ENCODE measurements at places on chromosomes 13 and 19.

- no peak for DNase-seq
Observed at GRCh38 chr13:109172136-109172535, 542.7 kb downstream of the MYO16 start.

- no peak for DNase-seq
Observed at GRCh38 chr13:20519875-20520274, 5.8 kb downstream of the CRYL1 start.

DNA sequence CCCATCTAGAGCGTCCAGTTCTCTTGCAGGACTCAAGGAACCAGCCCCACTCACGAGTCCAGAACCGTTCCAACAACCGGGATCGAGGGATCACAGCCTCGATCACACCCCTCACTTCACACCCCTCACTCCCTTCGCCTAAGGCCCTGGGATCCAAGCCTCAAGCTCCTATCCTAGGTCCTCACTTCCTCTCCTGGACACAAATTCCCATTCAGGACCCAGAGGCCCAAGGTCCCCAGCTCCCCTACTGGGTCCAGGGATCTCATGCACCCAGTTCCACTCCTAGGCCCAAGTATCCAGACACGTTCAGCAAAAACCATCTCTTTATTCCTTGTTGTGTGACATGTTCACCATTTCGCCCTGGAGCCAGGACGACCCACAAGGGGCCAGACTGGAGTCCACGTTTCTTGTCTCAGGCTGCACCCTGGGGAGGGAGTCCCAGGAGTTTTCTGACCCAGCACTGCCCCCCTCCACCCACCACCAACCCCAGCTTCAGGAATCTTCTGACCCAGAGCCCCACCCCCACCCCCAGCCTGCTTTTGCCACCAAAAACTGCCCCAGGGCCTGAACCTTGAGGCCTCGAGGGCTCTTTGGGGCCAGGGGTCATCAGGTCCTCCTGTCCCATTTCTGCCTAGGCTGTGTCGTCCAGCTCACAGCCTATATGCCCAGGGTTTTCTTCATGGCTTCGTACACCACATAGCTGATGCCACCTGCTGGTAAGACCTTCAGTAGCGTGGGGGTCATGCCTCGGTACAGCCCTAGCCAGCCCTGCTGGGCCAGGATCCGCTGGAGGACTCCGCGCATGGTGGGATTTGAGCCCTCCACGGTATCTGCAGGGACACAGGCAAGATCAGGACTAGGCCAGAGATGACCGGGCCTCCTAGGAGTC, 1.4 kb upstream of the KHSRP start:
- no peak for DNase-seq

DNA sequence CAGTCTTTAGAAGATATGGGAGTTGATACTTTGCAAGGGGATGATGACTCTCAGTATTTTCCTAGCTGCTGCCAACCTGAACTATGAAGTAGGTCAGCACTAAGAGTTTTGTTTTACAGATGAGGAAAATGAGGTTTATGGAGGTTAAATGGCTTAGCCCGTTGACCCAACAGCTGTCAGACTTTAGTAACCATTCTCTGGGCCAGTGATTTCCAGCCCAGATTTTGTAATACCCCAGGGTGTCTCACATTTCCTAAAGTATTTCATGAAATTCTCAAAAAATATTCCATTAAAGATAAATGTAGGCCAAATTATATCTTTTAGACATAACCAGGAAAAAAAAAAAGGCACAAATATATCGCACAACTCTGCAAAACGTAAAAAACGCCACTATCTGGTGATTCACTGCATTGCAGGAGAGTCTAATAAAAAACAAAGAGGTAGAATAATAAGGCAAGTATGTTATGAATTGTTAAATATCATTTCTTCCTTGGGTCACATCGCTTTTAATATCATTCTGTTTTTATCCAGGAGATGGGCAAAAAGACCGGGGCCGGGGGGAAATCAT, 112.5 kb downstream of the DACH1 start:
- DNase-seq, result no peak

- DNase-seq, result no peak
Observed at GRCh38 chr19:3161453-3161852, 17.1 kb upstream of the S1PR4 start.

DNA sequence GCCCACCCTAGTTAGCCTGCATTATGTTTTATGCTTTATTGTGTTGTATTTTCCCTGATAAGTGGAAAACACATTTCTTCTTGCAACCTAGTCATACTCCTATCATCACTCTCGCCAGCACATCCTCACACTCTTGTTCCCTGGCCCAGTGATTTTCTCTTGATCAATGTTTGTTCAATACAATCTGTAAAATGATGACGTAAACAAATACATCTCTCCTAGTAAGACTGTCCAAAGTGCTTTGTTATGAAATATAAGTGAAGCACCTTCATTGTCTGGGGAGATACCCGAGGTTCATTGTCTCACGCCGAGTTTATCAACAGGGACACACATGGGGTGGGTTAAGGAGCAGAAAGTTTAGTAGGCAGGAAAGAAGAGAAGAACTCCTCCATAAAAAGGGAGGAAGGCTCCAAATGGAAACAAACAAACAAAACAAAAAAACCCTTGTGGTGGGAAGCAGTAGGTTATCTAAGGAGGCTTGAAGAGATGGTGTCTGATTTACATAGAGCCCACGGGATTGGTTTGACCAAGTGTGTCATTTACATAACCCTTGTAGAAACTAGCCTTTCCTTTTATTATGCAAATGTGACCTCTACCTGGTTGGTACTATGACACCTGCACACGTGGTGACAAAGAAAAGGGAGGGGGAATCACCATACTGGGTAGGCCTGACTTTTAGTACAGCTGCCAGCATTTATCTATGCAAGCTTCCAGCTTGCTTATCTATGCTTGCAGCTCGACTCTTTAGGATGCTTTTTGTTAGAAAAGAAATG, 1317.9 kb upstream of the SPRY2 start:
- DNase-seq, result no peak

GRCh38 chr19:16554776-16555175, 12.5 kb upstream of the CHERP start:
- no peak for DNase-seq

GRCh38 chr19:10566658-10567410, 1.0 kb upstream of the KRI1 start:
- no peak for DNase-seq

DNA sequence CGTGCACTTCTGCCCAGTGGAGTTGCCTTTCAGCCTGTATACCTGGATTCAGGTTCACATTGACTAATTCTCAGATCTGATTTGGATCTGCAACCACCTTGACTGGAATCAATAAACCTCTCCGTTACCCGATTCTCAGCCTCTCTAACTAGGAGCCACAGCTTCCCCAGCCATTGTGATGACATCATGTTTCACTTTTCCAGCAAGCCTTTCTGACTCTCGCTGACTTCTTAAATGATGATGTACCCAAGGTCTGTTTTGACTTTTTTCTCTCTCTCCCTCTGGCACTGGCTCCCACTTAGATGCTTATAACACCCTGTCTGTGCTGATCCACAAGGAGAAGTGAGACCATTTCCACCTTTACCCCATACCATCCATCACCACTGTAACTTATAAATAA, 13.5 kb upstream of the FAM124A start:
- DNase-seq, result no peak

DNA sequence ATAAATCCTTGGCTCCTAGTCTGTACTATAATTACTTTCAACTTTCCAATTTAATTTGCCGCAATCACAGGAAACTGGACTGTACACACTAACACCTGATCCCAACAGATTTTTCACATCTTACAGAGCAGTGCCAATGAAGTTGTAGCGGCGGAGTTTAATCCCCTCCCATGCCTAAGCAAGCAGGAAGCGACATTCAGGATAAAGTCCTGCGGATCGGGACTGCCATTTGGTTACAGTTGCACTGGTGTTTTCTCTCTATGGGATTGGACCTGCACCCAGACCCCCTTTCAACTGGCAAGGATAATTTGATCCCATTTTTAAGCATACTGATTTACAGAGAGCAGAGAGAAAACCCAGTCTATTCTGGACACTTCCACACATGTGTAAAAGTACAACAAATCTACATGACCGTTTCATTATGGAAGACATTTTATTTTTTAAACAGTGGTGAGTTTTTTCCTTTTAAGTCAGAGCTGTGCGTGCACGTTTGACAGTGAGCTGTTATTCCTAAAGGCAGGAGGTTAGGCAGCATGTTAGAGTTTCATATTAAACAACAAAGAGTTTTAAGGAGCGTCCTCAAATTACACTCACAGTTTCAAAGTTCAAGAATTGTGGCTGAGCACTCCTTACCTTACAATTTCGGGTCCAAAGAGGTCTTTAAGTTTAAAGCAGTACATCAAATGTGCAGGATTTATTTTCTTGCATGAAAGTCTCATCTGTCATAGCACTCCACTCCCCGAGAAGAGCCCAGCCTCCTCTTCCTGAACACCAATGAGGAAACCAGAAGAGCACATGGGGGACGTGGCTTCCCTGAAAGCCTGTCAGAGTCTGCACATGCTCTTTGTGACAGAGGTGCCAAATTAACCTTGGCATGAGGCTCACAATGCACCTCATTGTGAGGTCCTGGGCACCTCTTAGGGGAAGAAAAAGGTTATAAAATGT, 141.6 kb upstream of the RFC3 start:
- no peak for DNase-seq

- DNase-seq, result no peak
Observed at GRCh38 chr13:36282821-36283432, 14.7 kb downstream of the CCDC169 start.

DNA sequence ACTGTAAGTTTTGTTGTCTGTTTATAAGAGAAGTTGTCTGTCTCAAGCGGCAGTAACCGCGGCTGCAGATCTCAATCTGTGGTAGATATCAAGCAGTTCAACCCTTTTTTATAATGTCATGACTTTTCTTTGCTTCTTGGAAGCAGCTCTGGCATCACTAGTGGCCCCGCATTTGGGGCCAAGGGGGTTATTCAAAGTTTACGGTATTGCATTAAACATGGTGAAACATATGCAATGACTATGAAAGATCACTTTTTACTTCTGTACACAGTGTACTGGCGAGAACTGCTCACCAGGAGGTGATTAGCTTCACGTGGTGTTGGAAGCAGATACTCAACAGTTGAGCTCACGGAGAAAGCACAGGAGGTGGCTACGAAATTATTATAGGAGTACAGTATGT, 4.6 kb upstream of the FFAR3 start:
- no peak for DNase-seq

DNA sequence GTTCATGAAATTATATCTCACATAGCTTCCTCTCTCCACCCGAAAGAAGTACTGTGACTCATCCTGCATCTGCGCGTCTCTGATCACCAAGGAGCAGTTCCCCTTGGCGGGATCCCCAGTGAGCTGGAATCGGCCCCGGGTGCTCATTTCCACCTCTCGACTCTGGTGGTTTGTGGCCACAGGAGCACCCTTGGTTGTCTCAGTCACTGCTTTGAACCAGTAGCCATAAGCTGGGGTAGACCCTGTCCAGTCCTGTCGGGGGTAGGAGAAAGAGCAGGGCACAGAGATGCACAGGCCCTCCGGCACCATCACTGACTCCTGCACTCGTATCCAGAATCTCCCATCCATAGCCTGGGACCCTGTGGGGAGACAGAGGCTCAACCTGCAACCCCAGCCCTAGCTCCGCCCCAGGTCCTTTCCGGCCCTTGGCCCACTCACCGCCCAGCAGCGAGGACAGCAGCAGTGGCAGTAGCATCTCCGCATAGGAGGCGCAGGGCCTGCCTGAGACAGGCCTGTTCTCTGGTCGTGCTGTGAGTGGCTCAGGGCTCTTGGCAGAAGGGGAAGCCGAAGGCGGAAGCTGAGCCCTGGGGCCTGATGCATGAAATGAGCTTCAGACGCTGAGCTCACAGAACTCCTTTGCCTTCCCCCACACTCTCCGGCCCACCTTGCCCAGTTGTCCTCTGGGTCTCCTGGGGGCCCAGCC, at the start of gene SIGLEC10:
SIGLEC10 (minus strand) TSS at position 536 of the 703 bp plus-strand sequence; CDS start at position 475, 61 bp downstream.
- no peak for DNase-seq

- DNase-seq, result no peak
Observed at GRCh38 chr13:50787316-50788195, 55.9 kb downstream of the DLEU7 start.

- no peak for DNase-seq
Observed at GRCh38 chr13:104553186-104553585, 1487.0 kb upstream of the SLC10A2 start.

DNA sequence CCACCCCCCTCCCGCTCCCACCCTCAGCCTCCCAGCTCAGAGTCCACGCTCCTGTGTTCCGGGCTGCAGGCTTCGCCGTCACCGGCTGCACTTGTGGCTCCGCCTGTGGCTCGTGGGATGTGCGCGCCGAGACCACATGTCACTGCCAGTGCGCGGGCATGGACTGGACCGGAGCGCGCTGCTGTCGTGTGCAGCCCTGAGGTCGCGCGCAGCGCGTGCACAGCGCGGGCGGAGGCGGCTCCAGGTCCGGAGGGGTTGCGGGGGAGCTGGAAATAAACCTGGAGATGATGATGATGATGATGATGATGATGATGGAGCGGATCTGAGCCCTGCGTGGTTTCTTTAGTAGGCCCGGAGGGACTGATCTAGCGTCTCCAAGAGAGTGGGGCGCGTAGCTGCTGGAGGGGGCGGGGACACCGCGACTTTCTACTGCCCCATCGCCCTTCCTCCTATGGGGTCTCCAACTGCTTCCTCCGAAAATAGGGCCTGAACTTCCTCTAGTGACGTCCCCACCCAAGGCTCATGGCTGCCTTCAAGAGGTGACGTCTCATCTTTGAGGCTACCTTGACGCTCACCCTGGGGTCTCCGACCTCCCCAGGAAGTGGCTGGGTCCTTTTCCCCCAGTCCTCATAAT, 1.4 kb downstream of the RETN start:
- DNase-seq, result no peak

- DNase-seq, result no peak
Observed at GRCh38 chr13:106794117-106794516, 226.2 kb upstream of the ARGLU1 start.

GRCh38 chr13:42592915-42593900, 19.3 kb downstream of the TNFSF11 start:
- no peak for DNase-seq

DNA sequence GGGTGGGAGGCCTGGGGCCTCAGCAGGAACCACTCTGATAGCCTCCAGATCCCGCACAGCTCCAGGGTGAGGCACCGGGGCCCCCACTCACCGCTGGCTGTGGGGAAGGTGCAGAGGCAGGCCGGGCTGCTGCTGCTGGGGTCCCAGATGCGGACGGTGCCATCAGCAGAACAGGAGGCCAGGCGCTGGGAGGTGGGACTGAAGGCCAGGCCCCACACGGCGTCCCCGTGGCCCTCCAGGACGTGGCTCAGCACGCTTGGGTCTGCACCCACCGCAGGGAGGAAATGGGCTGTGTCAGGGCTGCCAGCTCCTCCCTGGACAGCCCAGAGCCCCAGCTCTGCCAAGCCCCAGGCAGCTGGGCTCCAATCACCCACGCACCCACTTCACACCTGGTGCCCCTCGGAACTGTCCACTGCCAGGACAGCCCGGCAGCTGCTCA, 6.1 kb upstream of the PRKD2 start:
- no peak for DNase-seq
